GM12878 (cell line): ENCODE measurements at places on chromosomes 3 and 15. TPM values are rescaled to one million over a fixed set of nuclear protein-coding genes. Genes with fewer than 3 reads are reported as not detected.

DNA sequence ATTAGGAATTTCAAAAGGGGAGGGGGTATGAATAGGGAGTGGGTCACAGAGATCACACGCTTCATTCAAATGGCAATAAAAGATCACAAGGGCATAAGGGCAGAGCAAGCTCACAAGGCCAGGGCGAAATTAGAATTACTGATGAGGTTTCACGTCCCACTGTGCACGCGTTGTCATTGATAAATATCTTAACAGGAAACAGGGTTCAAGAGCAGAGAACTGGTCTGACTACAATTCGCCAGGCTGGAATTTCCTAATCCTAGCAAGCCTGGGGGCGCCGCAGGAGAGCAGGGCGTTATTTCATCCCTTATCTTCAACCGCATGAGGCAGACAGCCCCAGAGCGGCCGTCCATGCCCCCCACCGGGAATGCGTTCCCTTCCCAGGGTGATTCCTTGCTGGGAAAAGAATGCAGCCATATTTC is 18.1 kb upstream of the SMCO1 start:
- H3K4me3 ChIP-seq, result no peak overlapping the region
- H3K27me3 ChIP-seq, result no peaks in the 10 kb centered on the region
- H3K4me1 ChIP-seq, result peaks cover 7% of the 10 kb centered on the region
- no peak overlapping the region for H3K27ac ChIP-seq

- no peak for DNase-seq
- no peak overlapping the region for H3K4me3 ChIP-seq
- no peaks in the 10 kb centered on the region for H3K27me3 ChIP-seq
- no peak overlapping the region for H3K27ac ChIP-seq
- H3K36me3 ChIP-seq, result no peaks in the 10 kb centered on the region; the same call in 1 of the 2 replicates
Observed at GRCh38 chr15:48494631-48495030, 150.9 kb downstream of the FBN1 start.

DNA sequence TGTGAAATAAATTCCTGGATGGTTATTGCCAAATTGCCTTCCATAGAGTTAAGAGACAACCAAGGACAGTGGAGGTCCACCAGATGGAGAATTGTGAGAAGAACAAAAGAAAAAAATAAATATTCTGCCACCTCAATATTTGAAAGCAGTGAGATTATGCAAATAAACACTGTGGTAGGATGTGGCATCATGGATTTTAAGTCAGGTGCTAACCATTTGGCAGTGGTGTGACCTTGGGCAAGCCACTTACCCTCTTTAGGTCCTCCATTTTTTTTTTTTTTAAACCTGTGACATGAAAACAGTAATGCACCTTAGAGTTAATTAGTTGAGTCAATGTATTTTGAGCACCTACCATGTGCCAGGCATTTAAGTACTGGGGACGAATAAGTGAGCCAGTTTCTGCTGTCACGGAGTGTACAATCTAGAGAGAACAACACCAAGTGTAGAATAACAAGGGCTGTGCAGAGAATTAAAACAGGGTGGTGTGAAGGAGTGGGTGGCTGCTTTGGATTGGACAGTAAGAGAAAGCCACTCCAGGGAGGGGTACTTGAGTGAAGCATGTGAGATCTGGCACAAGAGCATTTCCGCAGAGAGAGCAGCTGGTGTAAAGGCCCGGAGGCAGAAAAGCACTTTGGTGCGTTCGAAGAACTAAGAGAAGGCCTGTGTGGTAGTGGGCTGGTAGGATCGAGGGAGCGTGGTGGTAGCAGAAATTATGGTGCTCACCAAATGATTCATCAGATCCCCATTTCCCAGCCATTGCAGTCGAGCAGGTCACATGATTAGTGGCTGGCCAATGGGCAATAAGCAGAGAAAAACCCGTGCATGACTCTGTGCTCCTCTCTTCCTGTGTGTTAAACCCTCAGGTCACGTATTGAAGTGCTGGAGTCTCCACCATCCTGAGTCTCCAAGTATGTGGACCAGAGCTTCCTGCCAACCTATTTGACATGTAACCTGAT is 39.2 kb downstream of the CCK start:
- no peaks in the 10 kb centered on the region for H3K27me3 ChIP-seq
- H3K36me3 ChIP-seq, result peaks cover 8% of the 10 kb centered on the region
- H3K4me1 ChIP-seq, result peaks cover 3% of the 10 kb centered on the region; the same call in 1 of the 2 replicates
- H3K4me3 ChIP-seq, result no peak overlapping the region
- no peak for DNase-seq

Gene GRIP2
- not detected in 2 replicates for total RNA-seq

DNA sequence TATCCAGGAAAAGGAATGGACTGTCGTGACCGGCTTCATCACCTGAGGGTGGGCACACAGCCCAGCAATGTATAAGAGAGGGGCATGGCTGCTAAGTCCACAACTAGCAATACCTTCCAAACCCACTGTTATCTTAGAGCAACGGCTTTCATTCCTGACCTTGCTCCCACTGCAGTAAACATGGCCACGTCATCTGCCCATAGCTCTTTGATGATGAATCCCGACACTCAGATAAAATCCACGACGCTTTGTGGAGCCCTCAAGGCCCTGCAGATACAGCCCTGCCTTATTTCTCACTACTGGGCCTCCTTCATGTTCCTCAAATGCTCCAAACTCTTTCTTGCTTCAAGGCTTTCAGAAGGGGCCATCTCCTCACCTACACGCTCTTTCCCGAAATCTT is 114.0 kb downstream of the ADAMTS17 start:
- H3K27ac ChIP-seq, result no peak overlapping the region
- no peaks in the 10 kb centered on the region for H3K27me3 ChIP-seq
- no peaks in the 10 kb centered on the region for H3K36me3 ChIP-seq
- no peak overlapping the region for H3K4me3 ChIP-seq
- DNase-seq, result no peak
- H3K4me1 ChIP-seq, result no peaks in the 10 kb centered on the region

GRCh38 chr15:55856506-55857164 is 113.7 kb upstream of the PRTG start:
- DNase-seq, result no peak
- no peaks in the 10 kb centered on the region for H3K4me1 ChIP-seq
- no peak overlapping the region for H3K27ac ChIP-seq
- H3K4me3 ChIP-seq, result no peak overlapping the region
- peaks cover 4% of the 10 kb centered on the region for H3K36me3 ChIP-seq

- H3K4me3 ChIP-seq, result peak within 1 kb of the TSS; percentile 31
- H3K27me3 ChIP-seq, result peaks cover 13% of the 10 kb centered on the region
- no peak within 1 kb of the TSS for H3K27ac ChIP-seq
- no peak for DNase-seq
Observed at GRCh38 chr3:32238453-32239306, at the start of gene CMTM8. Gene CMTM8 (plus strand): TSS chr3:32238680. CDS start chr3:32238973, 293 bp downstream.

Gene HES1
- 4.7 TPM in 2 replicates for total RNA-seq

DNA sequence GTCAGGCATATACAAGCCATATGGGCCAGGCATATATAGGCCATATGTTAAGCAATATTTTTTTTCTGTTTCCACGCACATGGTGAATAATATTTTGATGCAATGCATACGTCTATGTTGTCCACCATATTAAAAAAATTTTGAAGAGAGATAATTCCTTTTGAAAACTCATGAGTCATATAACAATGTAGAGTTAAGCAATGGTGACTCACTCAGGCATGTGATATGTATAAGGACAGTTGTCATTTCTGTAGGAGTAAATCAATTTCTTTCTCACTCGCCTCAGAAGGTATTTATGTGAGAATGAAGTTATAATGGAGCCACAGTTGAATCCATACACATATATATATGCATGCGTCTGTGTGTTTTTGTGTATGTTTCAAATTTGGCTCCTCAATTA is 272.6 kb downstream of the EPHA3 start:
- no peaks in the 10 kb centered on the region for H3K27me3 ChIP-seq
- no peaks in the 10 kb centered on the region for H3K36me3 ChIP-seq
- no peak overlapping the region for H3K4me3 ChIP-seq
- no peak overlapping the region for H3K27ac ChIP-seq

- no peak overlapping the region for H3K27ac ChIP-seq
- H3K27me3 ChIP-seq, result no peaks in the 10 kb centered on the region
- H3K4me1 ChIP-seq, result peaks cover 15% of the 10 kb centered on the region
- H3K4me3 ChIP-seq, result 0 out of 2 replicates have a peak overlapping the region, but pooled peaks have one; percentile 1
- no peaks in the 10 kb centered on the region; the same call in 1 of the 2 replicates for H3K36me3 ChIP-seq
Observed at GRCh38 chr3:43296565-43296964, 10.2 kb downstream of the SNRK start.

- H3K4me1 ChIP-seq, result no peaks in the 10 kb centered on the region
- no peaks in the 10 kb centered on the region for H3K27me3 ChIP-seq
Observed at GRCh38 chr3:133835418-133835743, 29.8 kb downstream of the SRPRB start.
